H1 (cell line): ENCODE measurements at places on chromosomes 12 and 14. TPM values are rescaled to one million over a fixed set of nuclear protein-coding genes. Genes with fewer than 3 reads are reported as not detected.

DNA sequence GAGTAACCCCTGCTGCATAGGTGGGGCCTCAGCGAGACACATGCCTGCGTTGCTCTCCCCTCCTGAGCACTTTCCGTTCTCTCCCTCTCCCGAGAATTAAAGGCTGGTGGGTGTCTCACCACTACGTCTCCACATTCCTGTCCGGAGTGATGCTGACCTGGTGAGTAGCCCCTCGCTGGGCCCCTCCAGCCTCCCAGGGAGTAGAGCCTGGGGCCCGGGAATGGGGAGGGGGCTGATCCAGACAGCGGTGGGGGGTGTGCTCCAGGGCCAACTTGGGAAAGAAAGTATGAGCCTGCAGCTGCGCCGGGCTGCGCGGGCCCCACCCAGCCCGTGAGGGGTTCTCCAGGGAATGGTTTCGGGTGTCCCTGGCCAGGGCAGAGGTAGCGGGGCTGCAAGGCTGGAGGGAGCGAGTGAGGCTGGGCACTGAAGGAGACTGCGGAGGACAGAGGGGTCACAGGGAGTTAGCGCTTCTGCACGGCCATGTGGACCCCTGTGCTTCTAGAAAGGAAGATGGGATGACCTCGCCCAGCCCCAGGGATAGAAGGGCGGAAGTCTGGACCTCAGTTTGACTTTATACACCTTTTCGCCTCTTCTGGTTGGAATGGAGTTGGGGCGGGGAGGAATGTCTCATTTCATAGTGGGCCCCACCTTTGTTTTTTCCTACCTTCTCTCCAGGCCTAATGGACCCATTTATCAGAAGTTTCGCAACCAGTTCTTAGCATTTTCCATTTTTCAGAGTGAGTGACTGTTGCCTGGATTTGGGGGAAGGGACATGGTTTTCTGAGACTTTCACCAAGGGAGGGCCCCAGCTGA is 22.5 kb downstream of the RHOF start:
- H3K27me3 ChIP-seq, result no peaks in the 10 kb centered on the region
- no peak for DNase-seq
- H3K4me1 ChIP-seq, result peaks cover 15% of the 10 kb centered on the region
- H3K36me3 ChIP-seq, result no peaks in the 10 kb centered on the region

GRCh38 chr12:80299219-80299618 is 144.8 kb upstream of the PTPRQ start:
- H3K27me3 ChIP-seq, result no peaks in the 10 kb centered on the region
- no peak overlapping the region for H3K27ac ChIP-seq
- no peak for DNase-seq
- no peak overlapping the region for H3K4me3 ChIP-seq

DNA sequence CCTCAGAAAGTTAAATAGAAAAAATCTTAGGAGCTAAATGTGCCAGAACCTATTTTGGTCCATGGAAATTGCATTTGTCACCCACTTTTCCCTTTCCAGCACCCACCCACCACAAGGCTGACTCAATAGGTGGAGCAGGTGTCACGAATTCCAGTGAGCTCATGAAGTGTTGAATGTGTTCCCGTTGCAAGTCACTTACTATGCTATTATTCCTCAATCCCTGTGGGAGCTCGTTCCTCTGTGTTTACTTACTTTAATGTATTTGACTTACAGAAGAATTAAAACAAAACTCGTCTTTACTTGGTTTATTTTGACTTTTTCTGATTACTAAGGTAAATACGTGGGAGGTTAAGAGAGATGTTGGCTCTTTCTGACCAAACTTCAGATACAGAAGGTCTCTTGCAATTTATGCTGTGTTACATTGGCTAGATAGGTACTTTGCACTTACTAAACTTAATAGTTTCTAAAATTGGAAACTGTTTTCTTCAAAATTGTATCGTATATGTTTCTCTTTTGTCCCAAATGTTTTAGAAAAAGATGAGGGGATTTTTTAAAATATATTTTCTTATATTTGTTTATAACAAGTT is 269.4 kb upstream of the NOVA1 start:
- no peaks in the 10 kb centered on the region for H3K27me3 ChIP-seq
- H3K27ac ChIP-seq, result no peak overlapping the region
- DNase-seq, result no peak
- no peak overlapping the region for H3K4me3 ChIP-seq

DNA sequence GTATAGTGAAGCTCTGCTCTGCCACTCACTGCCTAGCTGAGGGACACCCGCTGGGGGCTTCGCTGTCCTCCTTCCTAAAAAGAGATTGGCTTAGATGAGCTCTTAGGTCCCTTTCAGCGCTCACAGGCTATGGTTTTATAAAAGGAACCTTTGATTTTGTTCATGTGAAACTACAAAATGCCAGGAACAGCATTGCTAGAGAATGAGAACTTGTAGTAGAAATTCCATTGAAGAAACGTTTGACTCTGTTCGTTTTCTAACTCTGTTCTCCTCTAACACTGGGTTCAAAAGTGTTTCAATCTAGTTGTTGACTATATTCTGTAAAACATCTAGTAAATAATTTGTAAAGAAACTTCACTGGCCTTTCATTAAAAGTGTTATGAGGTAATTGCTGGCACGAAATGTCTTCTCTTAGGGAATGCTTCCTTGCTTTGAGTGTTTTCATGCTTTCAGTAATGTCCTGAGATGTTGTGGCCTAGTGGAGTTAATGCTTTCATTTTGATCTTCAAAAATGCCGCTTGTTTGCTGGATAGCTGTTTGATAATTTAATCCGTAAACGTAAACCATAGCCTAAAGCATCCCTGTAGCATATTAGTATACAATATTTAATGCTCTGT is 1.6 kb downstream of the MARK3 start:
- peaks cover 8% of the 10 kb centered on the region; the same call in 1 of the 2 replicates for H3K4me1 ChIP-seq
- H3K27me3 ChIP-seq, result no peaks in the 10 kb centered on the region

- H3K4me3 ChIP-seq, result no peak overlapping the region
- H3K4me1 ChIP-seq, result 0 out of 2 replicates have a peak, but pooled peaks cover 2% of the 10 kb centered on the region
- DNase-seq, result no peak
- no peaks in the 10 kb centered on the region for H3K27me3 ChIP-seq
Measured at GRCh38 chr12:105935981-105936380, 202.8 kb downstream of the NUAK1 start.

DNA sequence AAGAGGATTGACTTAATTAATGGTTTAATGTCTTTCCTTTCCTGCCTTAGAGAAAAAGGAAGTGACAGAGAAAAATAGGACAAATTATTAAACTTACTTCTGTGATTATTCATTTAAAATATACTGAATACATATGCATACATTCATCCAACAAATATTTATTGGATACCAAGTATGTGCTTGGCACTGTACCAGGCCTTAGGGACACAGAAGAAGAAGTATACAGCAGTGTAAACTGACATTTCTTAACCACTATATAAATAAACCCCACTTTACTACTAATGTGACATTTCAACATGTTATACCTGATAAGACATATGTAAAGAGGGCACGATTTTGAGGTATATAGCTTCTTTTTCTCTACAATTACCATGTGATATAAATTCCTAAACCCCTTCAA is 53.6 kb downstream of the ERO1A start:
- no peaks in the 10 kb centered on the region for H3K4me1 ChIP-seq
- DNase-seq, result no peak
- no peak overlapping the region for H3K27ac ChIP-seq
- H3K4me3 ChIP-seq, result no peak overlapping the region
- no peaks in the 10 kb centered on the region for H3K36me3 ChIP-seq

- H3K27me3 ChIP-seq, result no peaks in the 10 kb centered on the region
- H3K36me3 ChIP-seq, result peaks cover 28% of the 10 kb centered on the region
- DNase-seq, result no peak
- H3K27ac ChIP-seq, result no peak overlapping the region
- no peak overlapping the region for H3K4me3 ChIP-seq
Measured at GRCh38 chr14:70755655-70756054, 53.7 kb downstream of the MAP3K9 start.

- DNase-seq, result no peak
- no peaks in the 10 kb centered on the region for H3K27me3 ChIP-seq
- no peaks in the 10 kb centered on the region for H3K4me1 ChIP-seq
- H3K4me3 ChIP-seq, result no peak overlapping the region
- H3K36me3 ChIP-seq, result no peaks in the 10 kb centered on the region
Measured at GRCh38 chr12:3129301-3130056, 52.3 kb downstream of the TSPAN9 start.

Gene ARID4A
- total RNA-seq, result 12.6 and 14.6 TPM in 2 replicates
